Activated CD4-positive, alpha-beta T cell treated with anti-CD3 and anti-CD28 coated beads, Interleukin-10, Interleukin-2, amounts not matched to agents 100 ng/mL and 50 ng/mL, durations not matched to agents 16 hours and 8 hours (primary cell): ENCODE measurements at places on chromosomes 2 and 18.

GRCh38 chr18:612156-612555 lies 15.4 kb downstream of the CLUL1 start:
- no peak for DNase-seq

- DNase-seq: no peak
These were observed 75.0 kb upstream of the ALKAL2 start for GRCh38 chr2:362924-363323.

- DNase-seq: no peak
These were observed 70.1 kb downstream of the DGKD start for GRCh38 chr2:233424154-233424951.

- no peak for DNase-seq
These were observed 25.9 kb upstream of the STEAP3 start for GRCh38 chr2:119197529-119198239.

GRCh38 chr2:240200230-240201051 lies 60.0 kb upstream of the OTOS start:
- peak; percentile 28 for DNase-seq
